ENCODE measurements at places on chromosomes 7 and 10. TPM values are rescaled to one million over a fixed set of nuclear protein-coding genes. Genes with fewer than 3 reads are reported as not detected.

DNA sequence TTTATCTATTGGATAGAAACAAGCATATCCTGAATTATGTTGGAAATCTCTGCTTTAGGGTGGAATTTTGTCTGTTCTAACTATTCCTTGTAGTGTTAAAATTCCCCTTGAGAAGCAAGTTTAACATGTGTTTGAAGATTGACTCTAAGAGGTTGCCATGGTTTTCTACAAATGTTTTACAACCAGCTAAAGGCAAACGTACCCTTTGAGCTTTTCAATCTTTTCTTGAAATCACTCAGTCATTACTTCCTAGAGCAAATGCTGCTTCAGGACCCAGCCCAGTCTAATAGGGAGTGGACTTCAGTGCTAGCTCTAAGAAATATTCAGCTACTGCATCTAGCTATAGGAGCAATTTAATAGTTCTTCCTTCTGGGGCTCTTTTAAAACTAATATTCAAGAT is 118.8 kb upstream of the IFRD1 start:
- no peak for DNase-seq

DNA sequence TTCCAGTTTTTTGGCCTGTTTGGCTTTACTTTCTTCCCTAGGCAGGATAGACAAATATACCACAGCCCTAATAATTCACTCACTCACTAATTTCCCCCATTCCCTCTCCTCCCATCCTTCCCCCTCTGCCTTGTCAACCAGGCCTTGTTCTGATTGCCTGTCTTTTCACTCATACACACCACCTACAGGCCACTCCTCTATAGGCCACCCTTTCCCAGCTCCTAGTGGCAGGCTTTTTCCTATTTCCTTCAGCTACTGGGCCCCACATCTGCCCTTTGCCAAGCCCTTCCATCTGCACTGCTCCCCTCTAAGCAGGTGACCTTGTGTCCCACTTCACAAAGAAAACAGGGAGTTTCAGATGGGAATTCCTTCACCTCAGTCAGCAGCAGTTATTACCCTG is 59.8 kb upstream of the MSRB2 start:
- no peak for DNase-seq

- DNase-seq, result no peak
Observed at GRCh38 chr10:3090914-3091787, 23.8 kb downstream of the PFKP start.

GRCh38 chr10:120548210-120548609 is 91.2 kb downstream of the PLPP4 start:
- no peak for DNase-seq

DNA sequence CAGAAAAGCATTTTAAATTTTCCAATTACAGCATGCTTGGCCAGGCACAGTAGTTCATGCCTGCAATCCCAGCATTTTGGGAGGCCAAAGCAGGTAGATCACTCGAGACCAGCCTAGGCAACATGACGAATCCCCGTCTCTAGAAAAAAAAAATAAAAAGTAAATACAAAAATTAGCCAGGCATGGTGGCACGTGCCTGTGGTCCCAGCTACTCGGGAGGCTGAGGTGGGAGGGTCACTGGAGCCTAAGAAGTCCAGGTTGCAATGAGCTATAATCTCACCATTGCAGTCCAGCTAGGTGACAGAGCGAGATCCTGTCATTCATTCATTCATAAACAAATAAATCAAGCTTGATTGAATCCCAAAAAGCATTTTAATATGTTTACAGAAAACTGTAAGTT is 234.9 kb downstream of the PARD3 start:
- DNase-seq, result no peak

CPVL gene
- total RNA-seq, result 54.6 TPM

ARMC3 gene
- total RNA-seq, result 3.3 TPM

DNA sequence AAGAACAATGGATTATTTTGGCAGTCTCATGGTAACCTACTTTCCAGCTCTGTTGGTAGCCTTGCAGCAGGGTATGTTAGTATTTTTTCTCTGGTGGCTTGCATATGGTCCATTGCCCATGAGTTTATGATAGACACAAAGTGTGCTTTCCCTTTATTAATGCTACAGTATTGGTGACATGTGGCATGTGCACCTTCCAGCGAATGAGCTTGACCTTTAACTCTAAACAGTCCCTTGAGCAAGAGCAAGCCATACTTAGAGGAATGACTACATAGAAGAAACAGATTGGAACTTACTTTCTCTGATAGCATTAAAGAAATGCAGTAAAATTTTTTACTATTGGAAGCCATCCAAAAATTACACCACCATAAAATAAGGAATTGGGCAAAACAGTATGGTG is 73.9 kb downstream of the VTI1A start:
- DNase-seq, result no peak

DNA sequence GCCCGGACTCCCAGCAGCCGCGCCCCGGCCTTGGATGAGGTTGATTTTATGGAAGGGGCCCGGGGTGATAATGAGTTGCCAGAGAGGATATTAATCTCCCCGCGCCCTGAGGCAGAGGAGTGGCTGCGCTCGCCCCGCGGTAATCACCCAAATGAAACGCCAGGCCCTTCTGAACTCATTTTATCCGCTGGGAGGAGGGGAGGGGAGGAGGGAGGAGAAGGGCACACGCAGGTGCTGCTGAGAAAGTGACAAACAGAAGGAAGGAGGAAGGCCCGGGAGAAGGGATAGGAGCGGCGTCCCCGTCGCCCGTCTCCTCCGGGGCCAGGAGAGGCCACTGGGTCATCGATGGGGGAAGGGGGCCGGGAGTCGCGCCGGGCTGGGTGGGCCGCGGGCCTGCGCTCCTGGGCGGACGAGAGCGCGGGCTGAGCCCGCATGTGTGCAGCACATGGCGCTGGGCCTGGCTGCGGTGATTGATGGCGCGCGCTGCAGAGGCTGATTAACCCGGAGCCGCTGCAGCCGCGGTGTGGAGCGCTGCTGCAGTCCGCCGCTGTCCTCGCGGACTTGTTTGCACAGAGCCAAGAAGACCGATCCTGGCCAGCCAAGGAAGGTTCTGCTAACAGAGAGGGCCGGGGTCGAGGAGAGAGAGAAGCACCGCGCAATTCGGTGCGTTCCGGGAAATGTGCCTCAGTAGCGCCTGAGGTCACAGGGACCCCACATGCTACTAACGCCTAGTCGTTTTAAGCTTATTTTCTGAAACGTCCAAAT is 6.5 kb downstream of the MNX1 start:
- no peak for DNase-seq

GRCh38 chr7:69259445-69259844 is 338.8 kb upstream of the AUTS2 start:
- DNase-seq, result no peak

- DNase-seq, result no peak
Observed at GRCh38 chr10:69734797-69735468, 66.8 kb upstream of the COL13A1 start.

DNA sequence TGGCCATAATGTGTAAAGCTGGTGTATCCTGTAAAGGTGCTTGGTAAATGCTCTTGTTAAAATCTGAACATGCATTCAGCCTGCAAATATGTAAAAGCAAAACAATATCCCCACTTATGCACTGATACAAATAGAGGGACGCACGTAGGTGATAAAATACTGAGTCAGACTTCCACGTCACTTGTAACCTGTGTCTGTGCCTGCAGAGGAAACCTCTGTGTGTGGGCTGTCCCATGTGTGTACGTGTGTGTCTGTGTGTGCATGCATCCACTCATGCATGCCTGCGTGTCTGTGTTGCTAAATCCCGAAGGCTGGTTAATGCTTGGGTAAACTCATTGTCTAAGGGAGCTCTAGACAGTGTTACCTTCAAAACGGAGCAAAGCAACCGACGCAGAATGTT is 68.9 kb downstream of the KLF6 start:
- no peak for DNase-seq

GRCh38 chr7:96949766-96950165 is 55.6 kb upstream of the DLX6 start:
- no peak for DNase-seq

FBXO24 gene
- 0.41 TPM for total RNA-seq

LHFPL3 gene
- total RNA-seq, result 24.1 TPM

AIFM2 gene
- total RNA-seq, result 4.9 TPM

DNA sequence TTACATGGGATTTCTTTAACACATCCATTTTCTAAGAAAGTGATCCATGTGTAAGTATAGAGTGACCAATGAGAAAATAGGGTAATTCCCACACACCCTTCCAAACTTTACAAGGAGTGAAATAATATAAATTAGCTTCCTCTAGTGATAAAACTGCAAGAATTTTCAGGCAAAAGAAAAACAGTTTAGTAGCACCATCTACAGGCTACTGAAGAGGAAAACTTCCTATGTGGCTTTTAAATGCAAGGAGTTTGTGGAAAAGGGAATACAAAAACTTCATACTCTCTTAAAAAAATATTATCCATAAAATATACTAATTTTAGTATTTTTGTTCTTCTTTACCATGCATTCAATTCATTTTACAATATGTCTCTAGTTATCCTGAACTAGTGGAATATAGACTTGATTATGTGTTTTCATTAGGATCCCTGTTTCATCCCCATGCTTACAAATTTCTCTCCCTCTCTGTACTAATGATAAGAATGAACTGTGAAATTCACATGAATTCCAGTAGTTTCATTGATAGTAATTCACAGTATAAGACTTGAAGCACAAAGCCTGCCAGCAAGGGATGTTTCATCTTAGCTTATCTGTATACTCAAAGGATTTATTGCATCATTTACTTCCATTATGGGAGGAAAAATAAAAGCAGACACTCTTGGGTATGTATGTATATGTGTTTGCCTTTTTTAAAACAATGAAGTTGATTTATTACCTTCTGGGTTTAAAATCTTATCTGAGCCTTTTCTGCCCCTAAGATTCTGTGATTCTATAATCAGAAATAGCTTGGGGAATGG is 442.9 kb downstream of the AUTS2 start:
- DNase-seq, result no peak

GRCh38 chr10:15558136-15558535 is 161.6 kb downstream of the ITGA8 start:
- DNase-seq, result no peak

- peak; percentile 45 for DNase-seq
Observed at GRCh38 chr10:110209926-110210673, 2.7 kb downstream of the MXI1 start.

RBP3 gene
- not detected for total RNA-seq

GSDME gene
- 39.5 TPM for total RNA-seq

- no peak for DNase-seq
Observed at GRCh38 chr10:108385963-108386362, 1221.5 kb upstream of the SORCS1 start.

MNX1 gene
- not detected for total RNA-seq

OR6V1 gene
- not detected for total RNA-seq

GRCh38 chr7:86975449-86975848 is 84.0 kb downstream of the ELAPOR2 start:
- DNase-seq, result no peak

DNA sequence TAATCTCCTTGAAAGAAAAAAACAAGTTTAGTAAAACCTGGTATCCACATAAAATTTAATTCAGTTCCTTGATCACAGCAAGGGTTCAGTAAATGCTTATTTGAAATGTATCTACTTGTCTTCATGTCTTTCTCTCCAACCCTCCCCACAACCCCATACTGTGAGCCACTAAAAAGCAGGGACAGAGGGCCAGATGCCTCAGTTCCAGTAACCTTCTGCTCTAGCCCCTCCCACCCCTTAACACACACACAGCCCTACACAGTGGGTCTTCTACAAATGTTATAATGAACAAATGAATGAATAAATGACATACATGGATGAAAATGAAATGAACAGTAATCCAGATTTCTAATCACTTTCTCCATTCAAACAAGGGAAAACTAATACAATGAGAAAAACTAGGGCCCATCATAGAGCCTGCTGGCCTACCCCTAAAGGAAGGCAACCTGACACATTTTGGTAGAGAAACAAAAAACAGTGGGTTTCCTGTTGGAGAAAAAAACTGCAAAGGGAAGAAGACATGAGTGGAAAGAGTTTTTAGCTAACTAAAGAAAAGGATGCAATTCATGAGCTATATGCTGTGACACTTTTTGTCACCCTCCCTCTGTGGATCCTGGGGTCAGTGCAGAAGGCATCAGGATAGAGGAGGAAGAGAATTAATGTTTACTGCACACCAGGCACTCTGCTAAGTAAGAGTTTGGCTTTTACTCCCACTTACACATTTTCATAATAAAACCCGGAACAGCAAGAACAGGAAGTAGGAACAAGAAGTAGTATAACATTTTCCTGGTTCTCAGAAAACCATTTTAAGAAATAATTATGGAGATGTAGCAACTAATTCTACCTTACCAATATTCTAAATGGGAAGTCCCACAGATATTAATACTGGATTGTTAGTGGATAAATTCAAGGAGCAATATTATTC is 38.1 kb downstream of the ELMO1 start:
- DNase-seq, result no peak

UBE2D4 gene
- total RNA-seq, result 9.0 TPM

MYL10 gene
- not detected for total RNA-seq

PANK1 gene
- total RNA-seq, result 35.5 TPM

- no peak for DNase-seq
Observed at GRCh38 chr10:9228771-9229170, 1174.3 kb downstream of the GATA3 start.

GRCh38 chr10:43396061-43396927 is 12.7 kb downstream of the HNRNPF start:
- DNase-seq, result peak; percentile 93

- DNase-seq, result no peak
Observed at GRCh38 chr10:34731885-34732701, 83.0 kb downstream of the PARD3 start.

PTPN20 gene
- 18.8 TPM for total RNA-seq

WDR37 gene
- total RNA-seq, result 32.6 TPM

DNA sequence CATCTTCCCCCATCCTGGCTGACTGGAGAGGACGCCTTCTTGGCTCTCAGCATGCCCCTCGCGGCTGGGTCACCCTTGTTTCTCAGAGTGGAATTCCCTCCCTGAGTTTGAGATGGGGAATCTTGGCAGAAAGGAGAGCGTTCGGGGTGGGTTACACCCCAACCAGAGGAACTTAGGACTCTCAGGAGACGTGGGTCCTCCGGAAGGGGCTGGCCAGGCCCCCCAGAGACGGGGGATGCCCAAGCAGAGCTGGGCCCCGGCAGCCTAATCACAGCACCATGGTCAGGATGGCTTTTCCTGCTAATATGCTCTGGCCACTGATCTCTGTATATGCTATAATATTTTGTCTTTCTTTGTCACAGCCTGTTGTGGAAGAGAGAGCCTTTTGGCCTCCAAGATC is 214.3 kb downstream of the WDR37 start:
- DNase-seq, result no peak

Measured in frontal cortex (tissue), 4 donors.